ENCODE measurements at places on chromosomes 6 and 20. TPM values are rescaled to one million over a fixed set of nuclear protein-coding genes. Genes with fewer than 3 reads are reported as not detected.

KCNS1 gene
- 0.15 TPM for total RNA-seq

CLPSL1 gene
- not detected for total RNA-seq

CD109 gene
- 46.8 TPM for total RNA-seq

SLC2A10 gene
- 28.6 TPM for total RNA-seq

SAMD5 gene
- total RNA-seq = 2.0 TPM

ZC2HC1B gene
- total RNA-seq = not detected

SEMG1 gene
- not detected for total RNA-seq

RCAN2 gene
- total RNA-seq = 0.44 TPM

C6orf15 gene
- 21.6 TPM for total RNA-seq

APOBEC2 gene
- not detected for total RNA-seq

Measured in PC-9 (cell line).